ENCODE measurements at places on chromosomes 6 and 20.

GRCh38 chr6:134896910-134897309, 53.0 kb downstream of the ALDH8A1 start:
- no peak for DNase-seq

GRCh38 chr20:35055445-35056276, 36.9 kb downstream of the TRPC4AP start:
- no peak for DNase-seq

DNA sequence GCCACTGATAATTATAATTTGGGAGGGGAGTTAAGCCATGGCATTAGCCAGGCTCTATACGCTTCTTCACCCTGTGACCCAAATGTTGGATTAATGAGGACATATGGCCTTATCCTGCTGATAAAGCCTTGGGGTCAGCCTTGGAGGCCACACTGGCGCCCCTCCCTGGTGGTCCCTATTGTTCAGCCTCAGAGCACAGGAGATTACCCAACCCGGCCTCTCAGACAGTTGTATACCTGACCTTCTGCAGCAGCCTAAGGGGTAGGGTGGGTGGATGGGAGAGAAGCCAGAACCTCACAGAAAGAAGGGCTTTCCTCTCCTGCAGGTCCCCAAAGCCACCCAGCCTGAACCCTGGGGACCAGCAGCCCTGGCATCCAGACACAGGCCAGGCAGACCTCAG, 76.8 kb downstream of the LINC00237 start:
- DNase-seq = no peak

GRCh38 chr6:23308166-23308565, 738.8 kb downstream of the HDGFL1 start:
- DNase-seq = no peak

- no peak for DNase-seq
These were observed 40.4 kb upstream of the TINAG start for GRCh38 chr6:54267798-54268197.

DNA sequence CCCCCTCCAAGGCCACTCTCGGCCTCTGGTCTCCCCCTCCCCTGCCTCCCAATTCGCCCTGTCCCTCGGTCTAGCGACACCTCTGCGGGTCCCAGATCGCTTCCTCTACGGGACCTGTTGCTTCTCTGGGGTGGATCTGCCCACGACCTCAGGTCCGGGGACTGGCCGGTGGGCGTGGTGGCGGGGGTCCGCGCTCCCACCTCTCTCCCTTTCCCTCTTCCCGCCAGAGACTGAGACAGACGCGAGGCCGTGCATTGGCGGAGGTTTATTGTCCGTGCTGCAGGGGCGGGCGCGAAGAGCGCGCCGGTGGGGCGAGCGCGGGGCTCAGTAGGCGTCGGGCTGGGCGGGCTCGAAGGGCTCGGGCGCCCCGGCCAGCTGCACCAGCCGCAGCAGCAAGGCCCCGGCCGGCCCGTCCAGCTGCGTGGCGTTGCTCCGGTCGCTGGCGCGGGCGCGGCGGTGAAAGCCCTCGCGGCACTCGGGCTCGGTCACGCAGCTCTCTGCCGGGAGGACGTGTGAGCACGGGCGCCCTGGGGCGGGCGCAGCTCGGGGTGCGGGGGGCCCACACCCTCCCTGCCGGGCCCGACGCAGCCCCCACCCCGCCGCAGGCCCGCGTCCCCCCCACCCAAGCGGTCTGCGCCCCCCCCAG, 2.1 kb downstream of the AVP start:
- no peak for DNase-seq

DNA sequence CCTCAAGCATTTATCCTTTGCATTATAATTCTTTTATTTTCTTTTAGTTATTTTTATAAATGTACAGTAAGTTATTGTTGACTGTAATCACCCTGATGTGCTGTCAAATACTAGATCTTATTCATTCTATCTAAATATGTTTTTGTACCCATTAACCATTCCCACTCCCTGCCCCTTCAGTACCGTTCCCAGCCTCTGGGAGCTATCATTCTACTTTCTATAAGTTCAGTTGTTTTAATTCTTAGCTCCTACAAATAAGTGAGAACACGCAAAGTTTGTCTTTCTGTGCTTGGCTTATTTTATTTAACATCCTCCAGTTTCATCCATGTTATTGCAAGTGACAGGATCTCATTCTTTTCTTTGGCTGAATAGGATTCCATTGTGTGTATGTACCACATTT, 12.5 kb upstream of the ERVFRD-1 start:
- no peak for DNase-seq

GRCh38 chr20:44336725-44337380, at the start of gene R3HDML:
Gene R3HDML (plus strand): TSS chr20:44337043. CDS start chr20:44337158, 115 bp downstream.
- no peak for DNase-seq

GRCh38 chr6:38688579-38689087, 14.3 kb downstream of the GLO1 start:
- DNase-seq = no peak

GRCh38 chr6:158605266-158605878, 39.2 kb downstream of the DYNLT1 start:
- DNase-seq = peak; percentile 41

DNA sequence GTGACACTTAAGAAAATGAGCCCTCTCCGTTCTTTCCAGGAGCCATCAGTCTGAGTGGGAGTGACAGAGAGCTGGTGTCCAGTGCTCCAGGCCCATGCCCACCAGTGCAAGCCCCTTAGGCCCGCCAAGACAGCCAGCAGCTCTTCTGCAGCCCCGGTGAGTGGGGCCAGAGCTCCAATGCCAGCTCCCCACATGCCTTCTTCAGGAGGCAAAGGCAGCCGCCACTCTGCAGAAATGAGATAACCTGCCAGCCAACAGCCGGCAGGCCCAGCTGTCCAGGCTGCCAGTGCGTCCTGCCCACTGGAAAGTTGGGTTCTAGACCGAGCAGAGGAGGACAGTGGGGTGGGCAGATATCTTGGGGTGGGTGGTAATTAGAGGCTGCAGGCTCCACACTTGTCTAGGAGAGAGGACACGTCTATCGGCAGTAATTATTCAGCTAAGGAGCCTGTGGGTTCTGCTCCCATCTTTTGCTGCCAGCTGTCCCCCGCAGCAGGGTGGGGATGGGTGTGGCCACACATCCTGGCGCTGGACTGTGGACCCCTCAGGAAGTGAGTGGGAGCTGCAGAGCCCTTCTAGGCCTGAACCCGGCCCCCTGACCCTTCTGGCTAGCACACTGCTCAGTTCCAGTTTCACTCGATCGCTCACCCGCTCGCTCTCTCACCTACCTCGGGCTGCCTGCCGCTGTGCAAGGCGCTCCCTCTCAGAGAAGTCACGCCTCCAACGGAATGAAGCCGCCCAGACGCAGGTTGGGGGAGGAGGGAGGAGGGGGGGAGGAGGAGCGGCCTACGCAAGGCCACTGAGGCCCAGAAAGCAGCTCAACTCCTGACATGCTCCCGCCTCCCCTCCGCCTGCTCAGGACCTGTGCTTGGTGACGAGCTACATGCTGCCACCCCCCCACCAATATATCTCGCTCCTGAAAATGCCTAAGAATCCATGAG, 3.6 kb downstream of the GRM4 start:
- DNase-seq = no peak

- DNase-seq = no peak
These were observed 44.9 kb downstream of the TPD52L1 start for GRCh38 chr6:125198398-125198937.

GRCh38 chr6:119226089-119226488, 123.5 kb downstream of the MAN1A1 start:
- no peak for DNase-seq

DNA sequence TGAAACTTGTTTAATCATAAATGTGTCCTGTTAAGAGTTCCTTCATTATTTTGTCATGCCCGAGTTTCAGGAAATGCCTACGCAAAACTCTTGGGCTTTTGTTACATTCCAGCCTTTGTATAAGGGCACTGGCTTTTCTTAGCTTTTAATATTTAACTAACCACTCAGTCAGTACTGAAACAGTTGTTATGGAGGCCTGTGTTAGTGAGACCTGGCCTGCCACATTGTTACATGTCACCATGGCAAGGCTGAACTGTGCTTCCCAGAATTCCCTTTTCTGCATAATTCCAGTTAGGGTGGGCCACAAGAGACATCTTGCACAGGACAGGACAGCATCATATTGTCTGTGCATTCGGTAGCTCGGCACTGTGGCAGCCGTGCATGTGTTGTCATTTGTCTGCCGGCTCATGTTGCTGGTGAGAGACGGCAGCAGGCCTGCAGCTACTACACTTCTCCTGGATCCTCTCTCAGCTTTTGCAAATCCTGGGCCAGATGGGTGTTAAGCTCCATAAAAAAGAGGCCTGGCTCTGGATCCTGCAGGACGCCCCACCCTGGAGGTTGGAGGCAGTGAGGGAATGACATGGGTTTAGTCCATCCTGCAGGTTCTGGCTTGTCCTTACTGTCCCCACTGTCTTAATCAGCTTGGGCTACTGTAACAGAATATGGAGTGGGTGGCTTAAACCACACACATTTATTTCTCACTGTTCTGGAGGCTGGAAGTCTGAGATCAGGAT, 128.8 kb upstream of the DTNBP1 start:
- no peak for DNase-seq

DNA sequence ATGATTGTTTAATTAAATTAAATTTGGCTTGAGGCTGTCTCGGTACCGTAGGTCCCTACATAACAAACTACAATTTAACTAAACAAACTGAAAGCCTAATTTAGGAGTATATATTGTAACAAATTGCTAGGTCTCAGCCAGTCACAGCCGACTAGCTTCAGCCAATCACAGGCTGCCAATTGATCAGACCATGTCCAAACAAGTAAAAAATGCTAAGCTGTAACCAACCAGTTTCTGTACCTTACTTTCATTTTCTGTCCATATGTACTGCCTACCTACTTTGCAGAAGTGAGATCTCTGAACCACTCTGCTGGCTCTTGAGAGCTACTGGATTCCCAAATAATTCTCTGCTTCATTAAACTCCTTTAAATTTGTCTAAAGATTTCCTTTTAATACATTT, 648.0 kb upstream of the GJE1 start:
- DNase-seq = peak; percentile 37

- DNase-seq = peak; percentile 81
These were observed 16.1 kb downstream of the BPIFB1 start for GRCh38 chr20:33299111-33299603.

DNA sequence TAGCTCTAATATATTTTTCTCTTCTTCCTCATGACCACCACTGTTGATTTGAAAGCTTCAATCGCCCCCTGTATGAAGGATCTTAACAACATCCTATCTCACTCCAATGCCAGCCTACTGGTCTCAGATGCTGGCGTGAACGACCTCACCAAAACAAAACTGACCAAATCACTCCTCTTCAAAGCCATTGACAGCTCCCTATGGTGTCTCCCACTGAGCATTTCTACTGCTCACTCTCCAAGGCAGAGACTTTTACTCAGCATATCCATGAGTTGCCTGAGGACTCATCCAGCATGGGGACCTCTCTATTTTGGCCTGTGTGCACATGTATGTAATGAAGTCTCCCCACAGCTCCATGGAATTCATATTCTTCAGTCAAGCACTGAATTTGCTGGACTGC, 520.4 kb downstream of the TFAP2B start:
- no peak for DNase-seq

DNA sequence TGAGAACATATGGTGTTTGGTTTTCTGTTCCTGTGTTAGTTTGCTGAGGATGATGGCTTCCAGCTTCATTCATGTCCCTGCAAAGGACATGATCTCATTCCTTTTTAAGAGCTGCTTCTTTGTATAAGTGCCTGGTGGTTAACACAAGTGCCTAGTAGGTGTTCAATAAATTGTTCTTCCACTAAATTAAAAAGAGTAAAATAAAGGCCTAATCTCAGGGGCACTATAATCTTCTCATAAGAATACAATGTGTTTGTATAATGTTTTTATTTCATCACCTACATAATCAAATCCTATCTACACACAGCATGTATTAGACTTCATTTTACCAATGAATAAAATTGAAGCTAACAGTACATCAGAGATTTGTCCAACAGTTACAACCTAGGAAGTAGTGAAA, 252.7 kb downstream of the KHDC1L start:
- DNase-seq = no peak

GRCh38 chr6:148578489-148578814, 168.4 kb upstream of the UST start:
- no peak for DNase-seq

- DNase-seq = peak; percentile 84
These were observed at the start of gene PCMTD2 for GRCh38 chr20:64255361-64256281. Gene PCMTD2 (plus strand): TSS chr20:64255748. CDS start chr20:64259966, 4,218 bp downstream.
